ENCODE measurements at places on chromosomes 3 and 15.
A peak's percentile ranks its signal among the peaks of the same experiment; 100 is the strongest.

DNA sequence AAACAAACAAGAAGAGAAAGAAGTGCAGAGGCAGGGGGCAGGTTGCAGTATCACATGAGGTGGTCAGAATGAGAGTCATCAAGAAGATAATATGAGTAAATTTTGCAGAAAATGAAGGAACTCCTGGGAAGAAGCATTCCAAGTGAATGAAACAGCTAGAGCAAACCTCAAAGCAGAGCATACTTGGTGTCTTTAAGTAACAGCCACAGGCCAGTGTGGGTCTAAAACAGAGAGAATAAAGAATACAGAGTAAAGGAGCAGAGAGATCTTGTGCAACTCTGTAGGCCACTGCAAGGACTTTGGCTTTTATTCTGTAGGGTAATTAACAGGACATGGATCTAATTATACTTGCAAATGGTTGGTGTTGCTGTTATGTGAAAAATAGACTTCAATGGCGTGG, 81.3 kb downstream of the STAC start:
- no peak for DNase-seq

DNA sequence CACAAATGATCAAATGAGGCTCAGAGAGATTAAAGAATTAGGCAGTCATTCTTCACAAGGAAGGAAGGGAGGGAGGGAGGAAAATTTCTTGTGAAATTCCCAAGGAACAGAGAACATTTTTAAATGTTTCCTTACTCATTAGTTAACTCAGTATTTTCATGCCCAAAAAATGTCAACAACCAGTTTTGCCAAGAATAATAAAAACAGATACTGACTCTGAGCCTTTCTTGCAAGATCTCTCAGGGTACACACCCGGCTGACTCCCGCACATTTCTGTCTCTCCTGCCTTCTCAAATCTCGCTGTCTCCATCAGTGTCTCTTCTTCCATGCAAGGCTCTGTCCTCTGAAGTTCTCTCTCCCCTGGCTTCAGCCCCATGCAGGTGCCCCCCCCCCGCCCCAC, 265.9 kb downstream of the TJP1 start:
- DNase-seq: no peak

- DNase-seq: peak; percentile 27
Measured at GRCh38 chr15:68154923-68155559, 50.1 kb downstream of the CALML4 start.

- peak; percentile 31 for DNase-seq
Measured at GRCh38 chr3:98343647-98344507, 9.8 kb upstream of the OR5K4 start.

DNA sequence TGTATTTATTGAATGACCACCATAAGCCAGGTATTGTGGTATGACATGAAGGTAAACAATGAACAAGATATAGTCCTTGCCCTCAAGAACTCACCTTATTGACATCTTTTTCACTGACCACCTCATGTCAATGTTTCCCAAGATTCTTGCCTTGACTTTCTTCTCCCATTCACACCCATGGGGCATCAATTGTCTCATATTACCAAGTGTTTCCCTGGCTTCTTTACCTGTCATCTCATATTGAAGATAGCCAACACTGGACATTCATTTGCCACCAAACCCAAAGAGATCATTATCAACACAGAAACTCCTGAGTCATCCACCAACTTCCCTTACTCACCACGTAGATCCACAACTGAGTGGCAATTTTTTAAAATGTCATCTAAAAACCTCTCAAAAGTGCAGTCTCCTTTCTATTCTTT, 2.2 kb downstream of the EFHB start:
- DNase-seq: no peak

- DNase-seq: no peak
Measured at GRCh38 chr3:64441861-64442260, 216.6 kb upstream of the PRICKLE2 start.

DNA sequence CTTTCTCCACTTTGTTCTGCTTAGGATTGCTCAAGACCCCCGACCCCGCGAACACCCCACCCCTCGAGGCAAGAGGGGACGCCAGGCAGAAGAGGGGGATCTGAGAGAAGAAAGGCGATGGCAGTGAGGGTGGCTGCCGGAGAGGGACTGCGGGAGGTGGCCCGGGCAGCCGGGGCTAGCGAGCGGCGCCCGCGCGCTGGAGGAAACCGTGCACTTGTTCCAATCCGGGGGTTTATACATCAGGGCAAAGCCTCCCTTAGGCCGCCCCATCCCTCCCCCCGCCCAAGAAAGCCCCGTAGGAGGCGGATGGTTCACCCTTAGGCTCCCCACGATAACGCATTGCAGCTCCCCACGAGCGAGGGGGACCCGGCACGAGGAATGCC, 475 bp downstream of the ERC2 start:
- no peak for DNase-seq

- no peak for DNase-seq
Measured at GRCh38 chr3:156356537-156357363, 198.2 kb downstream of the SSR3 start.

DNA sequence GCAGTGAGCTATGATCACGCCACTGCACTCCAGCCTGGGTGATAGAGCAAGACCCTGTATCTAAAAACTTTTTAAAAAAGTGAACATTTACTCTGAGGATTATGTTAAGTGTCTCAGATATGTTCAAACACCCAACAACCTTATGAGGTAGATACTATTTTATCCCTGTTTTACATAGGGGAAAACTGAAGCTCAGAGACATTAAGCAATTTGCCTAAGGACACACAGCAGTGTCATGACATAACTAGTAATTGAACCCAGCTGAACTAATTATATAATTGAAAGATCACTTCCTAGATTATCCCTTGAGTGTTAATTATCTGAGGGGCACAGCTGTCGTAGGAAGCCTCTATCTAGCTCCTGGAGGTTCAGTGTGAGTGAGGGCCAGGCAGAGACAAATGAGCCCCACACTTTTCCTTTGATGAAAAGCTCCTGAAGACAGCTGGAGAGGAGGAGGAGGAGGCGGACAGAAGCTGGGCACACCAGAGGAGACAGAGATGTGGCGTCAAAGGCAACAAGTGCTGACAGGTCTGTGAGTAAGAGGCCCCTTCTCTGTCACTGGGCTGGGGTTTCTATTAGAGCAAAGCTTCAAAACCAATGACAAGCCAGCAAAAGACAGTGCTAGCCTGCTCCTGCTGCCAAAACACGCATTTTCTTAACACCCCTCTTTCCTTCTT, 20.5 kb downstream of the TRH start:
- DNase-seq: no peak

- no peak for DNase-seq
Measured at GRCh38 chr3:154464440-154465190, 34.6 kb upstream of the GPR149 start.

- no peak for DNase-seq
Measured at GRCh38 chr3:133949438-133949837, 53.8 kb upstream of the RAB6B start.

DNA sequence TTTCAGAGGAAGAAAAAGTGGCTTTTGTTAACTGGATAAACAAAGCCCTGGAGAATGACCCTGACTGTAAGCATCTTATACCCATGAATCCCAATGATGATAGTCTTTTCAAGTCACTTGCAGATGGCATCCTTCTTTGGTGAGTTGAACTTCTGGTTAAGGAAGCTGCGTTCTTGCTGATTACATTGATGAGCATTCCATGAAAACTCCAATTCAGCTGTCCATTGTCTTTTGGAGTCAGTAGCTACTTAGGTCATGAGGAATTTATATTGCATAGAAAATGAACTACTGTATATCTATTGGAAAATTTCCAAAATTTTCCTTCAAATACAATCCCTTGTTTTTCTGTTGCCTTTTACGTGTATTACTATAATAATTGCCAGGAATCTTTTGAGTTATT, 47.7 kb upstream of the TRPC1 start:
- DNase-seq: no peak

DNA sequence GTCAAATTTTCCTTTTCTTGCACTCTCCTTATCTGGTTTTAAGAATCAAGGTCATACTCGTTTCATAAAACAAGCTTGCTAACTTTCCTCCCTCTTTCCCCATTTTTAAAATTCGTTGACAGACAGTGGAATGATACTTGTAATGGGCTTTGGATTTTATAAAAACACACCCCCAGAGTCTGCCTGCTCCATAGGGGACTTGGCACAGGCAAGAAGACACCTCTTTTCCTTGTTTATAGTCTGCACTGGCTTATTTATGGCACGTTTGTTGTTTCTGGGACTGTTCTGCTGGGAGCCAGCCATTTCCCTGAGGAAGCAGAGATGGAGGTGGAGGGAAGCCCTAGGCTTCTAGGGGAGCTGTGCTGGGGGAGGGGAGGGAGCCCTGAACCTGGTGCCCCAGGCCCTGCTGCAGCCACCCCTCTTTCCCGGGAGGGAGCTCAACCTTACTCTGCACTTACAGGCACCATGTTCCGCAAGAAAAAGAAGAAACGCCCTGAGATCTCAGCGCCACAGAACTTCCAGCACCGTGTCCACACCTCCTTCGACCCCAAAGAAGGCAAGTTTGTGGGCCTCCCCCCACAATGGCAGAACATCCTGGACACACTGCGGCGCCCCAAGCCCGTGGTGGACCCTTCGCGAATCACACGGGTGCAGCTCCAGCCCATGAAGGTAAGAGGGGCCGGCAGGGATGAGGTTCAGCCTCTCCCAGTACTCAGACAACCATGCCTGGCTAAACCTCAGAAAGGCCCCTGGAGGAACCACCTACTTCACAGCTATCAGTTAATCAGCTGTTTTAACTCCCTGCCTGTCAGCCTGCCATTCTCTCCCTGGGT, 18.3 kb downstream of the ANKRD63 start:
- DNase-seq: no peak

DNA sequence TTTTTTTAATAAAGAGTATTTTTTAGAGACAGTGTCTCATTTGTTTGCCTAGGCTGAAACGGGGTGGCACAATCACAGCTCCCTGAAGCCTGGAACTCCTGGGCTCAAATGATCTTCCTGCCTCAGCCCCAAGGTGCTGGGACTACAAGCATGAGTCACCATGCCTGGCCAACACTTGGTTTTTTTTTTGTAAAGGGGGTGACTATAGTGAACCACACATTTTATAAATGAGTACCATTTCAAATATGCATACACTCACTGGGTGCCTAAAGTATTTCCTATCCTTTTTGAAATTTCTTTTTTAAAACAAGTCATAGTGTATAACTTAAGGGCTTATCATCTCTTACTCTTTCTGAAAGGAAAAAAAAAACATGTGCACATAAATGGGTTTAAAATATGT, 325.2 kb upstream of the MEIS2 start:
- DNase-seq: no peak

- no peak for DNase-seq
Measured at GRCh38 chr3:16917256-16917935, 32.6 kb downstream of the PLCL2 start.

DNA sequence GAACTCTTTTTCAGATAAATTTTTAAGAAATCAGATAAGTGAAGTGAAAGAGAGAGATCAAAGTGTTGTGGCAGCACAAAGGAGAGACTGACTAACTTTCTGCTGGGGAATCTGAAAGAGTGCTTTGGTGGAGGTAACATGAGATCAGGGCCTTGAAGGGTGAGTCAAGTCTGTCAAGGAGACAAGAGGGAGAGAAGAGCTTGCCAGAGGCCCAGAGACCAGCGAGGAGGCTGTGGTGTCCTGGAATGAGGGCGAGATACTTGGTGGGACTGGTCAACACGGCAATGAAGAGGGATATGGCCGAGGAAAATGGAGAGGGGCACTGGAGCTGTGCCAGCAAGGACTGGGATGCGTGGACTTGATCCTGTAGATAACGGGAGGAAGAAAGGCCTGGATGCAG, 4.6 kb downstream of the TADA3 start:
- no peak for DNase-seq

GRCh38 chr3:182525766-182526374, 267.4 kb upstream of the ATP11B start:
- DNase-seq: no peak

DNA sequence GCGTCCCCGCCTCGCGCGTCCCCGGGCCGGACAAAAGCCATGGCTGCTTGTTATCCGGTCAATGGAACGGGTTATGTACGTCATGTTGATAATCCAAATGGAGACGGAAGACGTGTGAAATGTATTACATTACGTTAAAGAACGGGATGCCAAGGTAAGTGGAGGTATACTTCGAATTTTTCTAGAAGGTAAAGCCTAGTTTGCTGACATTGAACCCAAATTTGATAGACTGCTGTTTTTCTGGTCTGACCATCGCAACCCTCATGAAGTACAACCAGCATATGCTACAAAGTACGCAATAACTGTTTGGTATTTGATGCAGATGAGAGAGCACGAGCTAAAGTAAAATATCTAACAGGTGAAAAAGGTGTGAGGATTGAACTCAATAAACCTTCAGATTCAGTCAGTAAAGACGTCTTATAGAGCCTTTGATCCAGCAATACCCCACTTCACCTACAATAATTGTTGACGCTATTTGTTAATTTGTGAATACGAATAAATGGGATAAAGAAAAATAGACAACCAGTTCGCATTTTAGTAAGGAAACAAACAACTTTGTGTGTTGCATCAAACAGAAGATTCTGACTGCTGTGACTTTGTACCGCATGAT, 19.8 kb downstream of the WDR73 start:
- no peak for DNase-seq

GRCh38 chr15:45634432-45635190, at the start of gene SQOR:
Gene SQOR, plus strand, starts transcription at chr15:45635029. Its CDS starts 23,895 bp downstream, at chr15:45658924.
- DNase-seq: peak; percentile 64

- no peak for DNase-seq
Measured at GRCh38 chr3:55491296-55491816, 4.2 kb upstream of the WNT5A start.

DNA sequence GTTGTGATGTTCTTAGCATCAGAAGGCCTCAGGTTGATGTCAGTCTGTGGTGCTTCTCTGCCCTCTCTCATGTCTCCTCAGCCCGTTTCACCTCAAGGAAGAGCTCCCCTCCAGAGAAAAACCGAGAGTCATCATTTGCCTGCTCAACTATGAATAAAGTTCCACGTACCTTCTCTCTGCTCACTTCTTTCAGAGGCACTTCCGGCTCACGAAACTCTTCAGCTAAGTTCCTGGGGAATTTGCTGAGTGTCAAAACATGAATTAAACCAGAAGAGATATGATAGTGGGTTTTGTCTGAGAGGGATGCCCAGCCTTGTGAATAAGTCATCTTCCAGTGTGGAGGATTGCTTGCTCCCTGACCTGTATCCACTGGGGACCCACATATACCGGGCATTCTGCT, 37.7 kb downstream of the CCR4 start:
- no peak for DNase-seq

DNA sequence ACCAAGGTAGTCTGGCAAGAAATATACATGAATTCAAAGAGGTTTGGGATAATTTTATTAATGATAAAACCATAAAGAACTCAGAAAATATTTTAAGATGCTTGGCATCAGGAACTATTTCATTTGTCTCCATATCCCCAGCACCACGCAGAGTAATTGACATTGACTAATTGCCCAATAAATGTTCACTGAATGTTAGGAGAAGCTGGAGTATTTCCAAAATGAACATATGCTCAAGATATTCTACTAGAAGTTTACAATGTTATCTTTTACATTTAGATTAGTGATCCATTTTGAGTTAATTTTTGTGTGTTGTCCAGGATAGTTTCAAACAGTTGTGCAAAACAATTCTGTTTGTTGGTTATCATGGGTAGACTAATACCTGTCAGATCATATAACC, 298.8 kb upstream of the CTDSPL start:
- DNase-seq: no peak

GRCh38 chr3:32500231-32500630, 2.4 kb downstream of the CMTM6 start:
- DNase-seq: no peak
